Right ventricle myocardium inferior (tissue), 1 donor: ENCODE measurements at places on chromosomes 7 and 10. TPM values are rescaled to one million over a fixed set of nuclear protein-coding genes. Genes with fewer than 3 reads are reported as not detected.

Gene RPP30
- 36.7 TPM for total RNA-seq

Gene C7orf33
- not detected for total RNA-seq

Gene CEP55
- total RNA-seq, result 1.4 TPM

Gene PDE1C
- total RNA-seq, result 198 TPM

Gene TMEM236
- total RNA-seq, result 0.51 TPM

Gene EPDR1
- total RNA-seq, result 55.1 TPM

Gene TET1
- 3.1 TPM for total RNA-seq

GRCh38 chr10:4647109-4647785, 178.8 kb upstream of the AKR1E2 start:
- DNase-seq, result no peak

GRCh38 chr10:71638822-71639719, 80.5 kb downstream of the C10orf105 start:
- no peak for DNase-seq

- no peak for DNase-seq
These were observed 339.4 kb downstream of the PRPF18 start for GRCh38 chr10:13925971-13926780.

GRCh38 chr7:157550300-157551275, 213.8 kb downstream of the DNAJB6 start:
- DNase-seq, result peak; percentile 64

- no peak for DNase-seq
These were observed 2.1 kb downstream of the KIF5B start for GRCh38 chr10:32054094-32054493.

DNA sequence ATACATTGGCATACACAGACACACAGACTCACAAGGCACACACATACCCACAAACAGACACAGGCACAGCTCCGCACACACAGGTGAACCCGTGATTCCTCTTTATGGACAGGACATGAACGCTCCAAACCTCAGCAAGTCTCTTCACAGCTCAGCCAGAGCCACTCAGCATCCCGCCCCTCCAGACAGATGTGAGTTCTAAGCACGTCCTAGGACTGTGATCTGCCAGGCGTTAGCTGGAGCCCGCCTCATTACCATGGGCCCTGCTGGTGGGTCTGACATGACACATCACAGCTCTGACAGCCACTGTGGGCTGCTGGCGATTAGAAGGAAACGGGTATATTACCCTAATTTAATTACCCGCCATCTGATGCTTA, 176.7 kb upstream of the PPP2R2D start:
- DNase-seq, result no peak

GRCh38 chr7:55189146-55189766, 170.4 kb downstream of the EGFR start:
- DNase-seq, result no peak

DNA sequence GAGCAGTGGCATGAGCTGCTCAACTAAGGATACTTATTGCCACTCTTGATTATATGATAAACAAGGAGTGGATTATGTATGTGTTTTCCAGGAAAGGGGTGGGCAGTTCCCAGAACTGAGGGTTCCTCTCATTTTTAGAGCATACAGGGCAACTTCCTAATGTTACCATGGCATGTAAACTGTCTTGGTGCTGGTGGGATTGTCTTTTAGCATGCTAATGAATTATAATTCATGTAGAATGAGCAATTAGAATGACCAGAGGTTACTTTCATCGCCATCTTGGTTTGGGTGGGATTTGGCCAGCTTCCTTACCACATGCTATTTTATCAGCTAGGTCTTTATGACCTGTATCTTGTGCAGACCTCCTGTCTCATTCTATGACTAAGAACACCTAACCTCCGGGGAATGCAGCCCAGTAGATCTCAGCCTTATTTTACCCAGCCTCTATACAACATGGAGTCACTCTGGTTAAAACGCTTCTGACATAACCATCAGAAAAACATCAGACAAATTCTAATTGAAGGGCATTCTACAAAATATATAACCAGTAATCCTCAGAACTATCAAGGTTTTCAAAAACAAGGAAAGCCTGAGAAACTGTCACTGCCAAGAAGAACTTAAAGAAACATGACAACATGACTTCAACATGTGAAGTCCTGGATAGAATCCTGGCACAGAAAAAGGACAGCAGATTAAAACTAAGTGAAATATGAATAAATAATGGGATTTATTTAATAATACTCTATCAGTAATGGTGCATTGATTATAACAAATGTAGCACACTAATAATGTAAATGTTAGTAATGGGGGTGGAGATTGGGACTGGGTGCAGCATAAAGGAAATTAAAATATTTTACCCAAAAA, 365.0 kb downstream of the SEMA3D start:
- DNase-seq, result no peak

DNA sequence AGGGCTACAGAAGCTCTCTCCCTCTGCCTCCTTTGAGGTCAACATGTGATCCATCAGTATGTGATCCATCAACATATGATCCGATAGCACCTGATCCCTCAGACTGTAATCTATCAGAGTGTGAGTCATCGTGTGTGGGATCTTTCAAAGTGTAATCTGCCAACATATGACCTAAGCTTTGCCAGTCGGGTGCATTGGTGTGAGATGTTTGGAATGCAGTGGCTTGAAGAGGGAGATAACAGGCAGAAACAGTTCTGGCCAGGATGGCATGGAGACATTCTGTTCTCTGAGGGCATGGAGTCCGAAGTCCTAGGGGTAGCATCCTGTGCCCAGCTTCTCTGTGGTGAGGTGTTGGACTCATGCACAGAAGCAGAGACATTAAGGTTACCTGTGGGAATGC, 217.7 kb upstream of the ETV1 start:
- no peak for DNase-seq

- DNase-seq, result no peak
These were observed 257.2 kb downstream of the KIAA1217 start for GRCh38 chr10:24465891-24466818.

DNA sequence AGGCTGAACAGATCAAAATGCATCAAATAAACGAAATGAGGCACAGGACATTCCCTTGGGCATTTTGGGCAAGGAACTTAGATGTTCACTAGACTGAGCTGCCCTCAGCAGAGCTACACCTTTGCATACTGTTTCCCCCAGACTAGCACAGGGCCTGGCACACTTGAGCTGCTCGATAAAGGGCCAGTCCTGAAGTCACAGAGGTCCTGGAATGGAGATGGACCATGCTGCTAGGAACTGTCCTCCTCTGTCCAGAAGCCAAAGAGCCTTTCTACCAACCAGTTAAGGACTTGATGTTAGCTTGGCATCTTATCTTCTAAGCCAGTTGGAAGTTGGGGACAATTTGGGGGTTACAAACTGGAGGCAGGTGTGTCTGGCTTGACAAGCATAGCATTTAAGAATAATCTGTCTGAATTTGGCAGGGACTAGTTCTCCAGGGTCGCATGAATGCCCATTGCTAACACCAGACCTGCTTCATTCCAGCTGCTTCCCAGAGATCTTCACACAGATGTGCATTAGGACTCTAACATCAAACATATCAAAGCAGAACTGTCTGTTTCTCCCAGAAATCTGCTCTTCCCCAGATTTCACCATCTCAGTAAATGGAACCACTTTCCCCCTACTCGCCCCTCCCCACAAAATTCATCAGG, 152.2 kb upstream of the PDE1C start:
- no peak for DNase-seq

DNA sequence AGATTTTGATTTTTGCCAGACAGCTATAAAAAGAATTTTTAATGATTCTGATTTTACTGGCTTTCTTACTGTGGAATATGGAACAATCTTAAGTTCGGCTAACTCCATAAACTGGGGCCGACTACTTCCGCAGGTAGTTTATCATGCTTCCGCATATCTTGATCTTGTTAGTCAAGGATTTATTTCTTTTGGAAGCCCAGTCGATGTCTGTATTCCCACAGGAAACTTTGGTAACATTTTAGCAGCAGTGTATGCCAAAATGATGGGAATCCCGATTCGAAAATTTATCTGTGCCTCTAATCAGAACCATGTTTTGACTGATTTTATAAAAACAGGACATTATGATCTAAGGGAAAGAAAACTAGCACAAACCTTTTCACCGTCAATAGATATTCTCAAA, 8.1 kb downstream of the THNSL1 start:
- no peak for DNase-seq

DNA sequence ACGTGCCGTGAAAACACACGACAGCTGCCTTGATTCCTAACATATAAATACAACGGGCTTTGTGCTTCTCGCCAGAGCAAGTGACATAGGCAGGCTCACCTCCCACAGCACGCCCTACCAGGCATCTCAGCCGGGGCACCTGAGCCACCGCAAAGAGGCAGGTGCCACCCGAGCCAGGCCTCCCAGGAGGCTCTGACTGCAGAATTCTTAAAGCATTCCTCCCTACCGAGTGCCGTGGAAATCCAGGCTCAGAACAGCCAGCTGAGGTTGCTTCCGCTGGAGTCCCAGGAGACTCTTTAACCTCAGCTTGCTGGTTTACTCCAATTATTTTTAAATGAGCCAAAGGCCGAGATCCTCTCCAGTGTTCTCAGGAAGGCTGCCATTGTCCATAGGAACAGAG, 206.5 kb downstream of the USP6NL start:
- no peak for DNase-seq

DNA sequence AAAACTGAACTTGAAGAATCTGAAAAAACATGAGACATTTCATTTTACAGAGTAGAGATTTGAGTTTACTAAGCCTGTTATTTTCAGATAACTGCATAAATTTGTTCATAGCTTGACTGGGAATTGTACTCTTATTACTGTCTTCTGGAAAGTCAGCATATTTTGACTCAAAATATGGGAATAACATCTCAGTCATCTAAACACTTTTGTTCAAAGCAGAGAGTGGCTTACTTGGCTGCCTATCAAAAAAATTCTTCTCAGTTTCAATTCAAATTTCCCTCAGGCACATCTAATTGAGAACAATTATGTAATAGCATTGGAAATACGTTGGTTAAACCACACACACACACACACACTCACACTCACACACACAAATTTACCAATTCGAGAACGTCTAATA, 384.6 kb downstream of the ARL4A start:
- DNase-seq, result no peak

- DNase-seq, result no peak
These were observed 271.7 kb downstream of the TCF7L2 start for GRCh38 chr10:113221756-113222168.

- DNase-seq, result no peak
These were observed 3.6 kb downstream of the NXPH1 start for GRCh38 chr7:8436965-8437364.

- no peak for DNase-seq
These were observed 11.2 kb upstream of the AKAP9 start for GRCh38 chr7:91929463-91929862.

- no peak for DNase-seq
These were observed 77.9 kb upstream of the MXI1 start for GRCh38 chr10:110129490-110129889.

GRCh38 chr7:149716007-149716931, 57.1 kb downstream of the ZNF467 start:
- peak; percentile 62 for DNase-seq

DNA sequence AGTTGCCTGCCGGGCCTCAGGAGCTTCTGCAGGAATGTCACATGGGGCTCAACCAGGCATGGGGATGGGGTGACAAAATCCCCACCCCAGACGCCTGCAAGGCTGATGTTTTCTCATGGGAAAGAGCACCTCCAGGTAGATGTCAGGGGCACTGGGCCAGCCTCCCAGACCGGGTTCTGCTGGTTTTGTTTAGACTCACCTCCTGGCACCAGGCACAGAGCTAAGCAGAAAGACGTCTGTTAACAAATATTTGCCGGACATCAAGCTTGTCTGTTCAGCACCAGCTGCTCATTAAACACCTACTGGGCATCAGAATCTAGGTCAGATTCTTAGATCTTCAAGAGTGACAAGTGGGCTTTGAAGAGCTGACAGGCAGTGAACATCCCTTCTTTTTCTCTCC, 34.9 kb upstream of the TCERG1L start:
- DNase-seq, result no peak

DNA sequence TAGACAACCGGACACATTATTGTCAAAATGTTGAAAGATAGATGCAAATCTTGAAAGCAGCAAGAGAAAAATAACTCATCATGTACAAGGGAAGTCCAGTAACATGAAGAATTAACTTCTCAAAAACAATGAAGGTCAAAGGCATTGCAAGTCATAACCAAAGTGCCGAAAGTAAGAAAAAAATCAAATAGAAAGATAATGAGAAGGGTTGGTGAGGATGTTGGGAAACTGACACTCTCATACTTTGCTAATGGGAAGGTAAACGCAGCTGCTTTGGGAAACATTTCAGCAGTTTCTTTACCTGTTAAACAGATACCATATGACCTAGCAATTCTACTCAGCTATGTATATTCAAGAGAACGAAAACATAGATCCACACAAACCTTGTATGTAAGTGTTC, 303.0 kb downstream of the ARL4A start:
- no peak for DNase-seq

GRCh38 chr7:2903682-2904162, 59.6 kb upstream of the GNA12 start:
- DNase-seq, result peak; percentile 53

DNA sequence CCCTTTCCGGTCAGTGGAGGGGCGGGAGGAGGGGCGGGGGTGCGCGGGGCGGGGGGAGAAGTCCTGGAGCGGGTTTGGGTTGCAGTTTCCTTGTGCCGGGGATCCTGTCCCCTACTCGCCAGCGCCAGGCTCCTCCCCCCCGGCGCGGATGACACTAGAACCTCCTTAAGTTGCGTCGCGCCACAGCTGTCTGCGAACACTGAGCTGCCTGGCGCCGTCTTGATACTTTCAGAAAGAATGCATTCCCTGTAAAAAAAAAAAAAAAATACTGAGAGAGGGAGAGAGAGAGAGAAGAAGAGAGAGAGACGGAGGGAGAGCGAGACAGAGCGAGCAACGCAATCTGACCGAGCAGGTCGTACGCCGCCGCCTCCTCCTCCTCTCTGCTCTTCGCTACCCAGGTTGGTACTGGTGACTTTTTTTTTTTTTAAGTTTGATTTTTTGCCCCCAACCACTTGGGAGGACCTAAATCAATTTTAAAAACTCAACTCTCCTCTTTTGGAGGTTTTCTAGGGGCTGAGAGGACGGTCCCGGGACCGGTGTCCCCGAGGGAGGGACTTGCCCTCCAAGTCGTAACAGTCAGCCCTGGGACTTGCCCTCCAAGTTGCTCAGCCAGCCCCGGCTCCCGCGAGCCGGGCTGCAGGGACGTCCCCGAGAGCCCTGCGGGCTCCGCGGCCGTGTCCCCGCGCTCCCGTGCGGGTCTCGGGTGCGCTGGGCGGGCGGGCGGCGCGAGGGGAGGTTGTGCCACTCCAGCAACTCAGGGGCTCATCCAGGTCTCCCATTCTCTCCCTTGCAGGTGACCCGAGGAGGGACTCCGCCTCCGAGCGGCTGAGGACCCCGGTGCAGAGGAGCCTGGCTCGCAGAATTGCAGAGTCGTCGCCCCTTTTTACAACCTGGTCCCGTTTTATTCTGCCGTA, at the start of gene GATA3:
Gene GATA3, plus strand, starts transcription at position 195 of the 914 bp plus-strand sequence. CDS start 968 bp downstream, outside the sequence.
- no peak for DNase-seq

DNA sequence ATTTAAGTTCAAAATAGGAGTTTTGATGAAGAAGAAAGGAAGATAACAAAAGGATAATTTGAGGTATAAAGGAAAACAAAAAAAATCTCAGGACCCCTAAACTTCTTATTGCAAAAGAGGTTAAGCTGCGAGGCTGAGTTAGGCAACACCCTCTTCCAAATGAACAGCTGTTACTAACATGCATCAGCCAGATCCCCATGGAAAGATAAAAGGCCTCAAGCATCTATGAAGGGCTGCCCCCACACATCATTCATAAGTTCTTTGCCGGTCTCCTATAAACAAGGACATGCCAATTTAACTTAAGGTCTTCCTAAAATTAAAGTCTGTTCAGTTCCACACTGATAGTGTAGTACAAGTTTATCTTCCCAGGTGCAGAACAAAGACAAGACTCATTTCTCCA, 75.8 kb upstream of the IMMP2L start:
- no peak for DNase-seq

GRCh38 chr10:77926566-77927401, at the start of gene DLG5:
Gene DLG5 (minus strand): TSS chr10:77926755. CDS start chr10:77926520, 235 bp downstream.
- peak; percentile 80 for DNase-seq

GRCh38 chr10:125187238-125188194, 27.2 kb upstream of the CTBP2 start:
- DNase-seq, result no peak
